G401 (cell line): ENCODE measurements at places on chromosomes 6 and 20. TPM values are rescaled to one million over a fixed set of nuclear protein-coding genes. Genes with fewer than 3 reads are reported as not detected.

The EPPIN gene
- total RNA-seq = not detected in 2 replicates

The SRMS gene
- total RNA-seq = not detected in 2 replicates

The PRSS35 gene
- total RNA-seq = 0.07 TPM in 1 of 2 replicates, not detected in the other

The POM121L2 gene
- total RNA-seq = not detected in 2 replicates

The HLA-DMB gene
- total RNA-seq = 3.2 and 8.0 TPM in 2 replicates

The HLA-A gene
- total RNA-seq = 59.4 and 61.4 TPM in 2 replicates

The TULP4 gene
- 34.2 and 68.5 TPM in 2 replicates for total RNA-seq

The LPA gene
- total RNA-seq = not detected in 2 replicates

The C6orf58 gene
- total RNA-seq = not detected in 2 replicates

The FAM209B gene
- total RNA-seq = not detected in 2 replicates

The PAK5 gene
- not detected in 2 replicates for total RNA-seq

The SIRPB2 gene
- total RNA-seq = not detected in 2 replicates

The ZBTB22 gene
- total RNA-seq = 12.8 and 17.1 TPM in 2 replicates

The RGS19 gene
- 32.9 and 33.4 TPM in 2 replicates for total RNA-seq

The BTN1A1 gene
- 0.06 TPM in 1 of 2 replicates, not detected in the other for total RNA-seq

The ARFGEF3 gene
- not detected in 2 replicates for total RNA-seq

The RPS10 gene
- 2,978 and 4,372 TPM in 2 replicates for total RNA-seq

The DCDC2 gene
- not detected in 2 replicates for total RNA-seq

The STMND1 gene
- total RNA-seq = not detected in 2 replicates

The SLC17A9 gene
- total RNA-seq = 1.2 TPM in 1 of 2 replicates, not detected in the other

The SMPD2 gene
- total RNA-seq = 16.1 and 21.8 TPM in 2 replicates

The PPARD gene
- total RNA-seq = 2.8 and 4.2 TPM in 2 replicates

The NNAT gene
- total RNA-seq = not detected in 2 replicates

The TOP1 gene
- total RNA-seq = 32.1 and 39.7 TPM in 2 replicates

The MAP1LC3A gene
- 0.37 TPM in 1 of 2 replicates, not detected in the other for total RNA-seq

The TAB2 gene
- 38.0 and 52.0 TPM in 2 replicates for total RNA-seq

The KCNK16 gene
- total RNA-seq = not detected in 2 replicates

The SLC35A1 gene
- 19.9 and 24.6 TPM in 2 replicates for total RNA-seq

The FRK gene
- 0.14 TPM in 1 of 2 replicates, not detected in the other for total RNA-seq

The MAP7 gene
- total RNA-seq = not detected in 2 replicates

The OGFR gene
- total RNA-seq = 43.9 and 45.6 TPM in 2 replicates

The PBOV1 gene
- not detected in 2 replicates for total RNA-seq

The HTR1E gene
- total RNA-seq = not detected in 2 replicates

The FAM217A gene
- not detected in 2 replicates for total RNA-seq

The TNNC2 gene
- total RNA-seq = 1.3 and 1.8 TPM in 2 replicates

The FAM83D gene
- total RNA-seq = 38.4 and 43.1 TPM in 2 replicates

The SMOC2 gene
- 0.20 and 1.1 TPM in 2 replicates for total RNA-seq

The ROS1 gene
- not detected in 2 replicates for total RNA-seq
